ENCODE measurements at places on chromosomes 4 and X. TPM values are rescaled to one million over a fixed set of nuclear protein-coding genes. Genes with fewer than 3 reads are reported as not detected.

CRMP1 gene
- total RNA-seq = 109 TPM

GRCh38 chr4:76108467-76109181 is 34.1 kb downstream of the ART3 start:
- no peak for DNase-seq

DNA sequence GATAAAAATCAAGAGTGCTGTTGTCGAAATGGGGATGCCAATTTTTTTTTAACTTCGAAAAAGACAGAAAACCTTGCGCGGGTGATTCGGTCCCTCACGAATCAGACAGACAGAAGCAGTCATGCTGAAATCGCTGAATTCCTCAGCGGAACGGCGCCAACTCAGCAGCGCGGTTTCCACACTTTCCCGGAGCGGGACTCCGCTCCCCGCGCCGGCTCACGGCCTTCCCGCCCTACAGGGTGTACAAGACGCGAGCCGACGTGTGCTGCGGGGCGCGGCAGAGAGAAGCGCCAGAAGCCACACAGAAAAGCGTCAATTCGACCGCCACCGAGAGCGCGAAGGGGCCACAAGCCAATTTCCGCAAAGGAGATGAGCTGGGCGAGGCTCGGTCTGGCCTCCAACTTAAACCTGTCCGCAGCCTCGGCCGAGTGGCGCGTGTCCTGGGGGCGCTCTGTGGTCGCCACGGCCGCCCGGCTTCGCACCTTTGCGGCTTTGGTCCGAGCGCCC is 1.3 kb downstream of the NEXMIF start:
- peak; percentile 15 for DNase-seq

DNA sequence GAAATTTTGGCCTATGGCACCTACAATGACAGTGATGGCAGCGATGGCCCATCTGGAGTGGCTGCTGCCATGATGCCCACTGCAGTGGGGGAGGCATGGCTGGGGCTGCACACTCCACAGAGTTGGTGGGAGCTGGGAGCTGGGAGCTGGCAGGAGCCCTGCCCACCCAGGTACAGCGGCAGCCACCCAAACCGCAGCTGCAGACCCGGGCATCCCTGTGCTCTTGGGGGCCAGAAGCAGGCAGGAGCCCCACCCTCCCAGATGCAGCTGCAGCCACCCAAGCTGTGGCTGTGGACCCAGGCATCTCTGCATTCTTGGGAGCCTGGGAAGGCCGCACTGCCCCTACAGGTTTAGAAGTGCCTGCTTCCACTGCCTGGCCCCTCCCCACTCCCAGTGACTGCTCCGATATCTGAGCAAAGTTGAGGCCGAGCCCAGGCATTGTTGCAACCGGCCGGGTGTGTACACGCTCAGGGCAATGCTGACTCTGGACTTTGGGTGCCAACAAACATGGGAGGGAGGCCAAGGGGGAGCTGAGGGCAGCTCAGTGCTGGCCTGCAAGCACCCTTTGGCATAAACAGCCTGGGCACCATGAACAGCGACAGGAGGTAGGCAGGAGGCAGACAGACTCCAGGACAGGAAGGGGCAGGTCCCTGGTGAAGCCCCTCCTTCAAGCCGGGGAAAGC is 82.8 kb downstream of the PPP4R3C start:
- no peak for DNase-seq
